ENCODE measurements at places on chromosomes 11 and 22.

DNA sequence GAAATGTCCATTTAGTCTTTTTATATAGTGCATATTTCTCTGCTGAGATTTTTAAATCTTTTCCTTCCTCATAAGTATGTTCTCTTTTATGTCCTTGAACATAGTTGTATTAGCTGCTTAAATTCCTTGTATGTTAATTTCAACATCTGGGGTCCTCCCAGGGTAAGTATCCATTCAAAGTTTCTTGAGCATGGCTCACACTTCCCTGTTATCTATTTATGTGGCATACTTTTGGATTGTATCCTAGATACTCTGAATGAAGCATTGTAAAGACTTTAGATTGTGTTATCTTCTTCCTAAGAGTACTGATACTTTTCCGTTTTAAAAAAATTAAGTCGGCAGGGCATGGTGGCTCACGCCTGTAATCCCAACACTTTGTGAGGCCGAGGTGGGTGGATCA is 28.4 kb upstream of the PITPNB start:
- peak; percentile 57 for DNase-seq

- DNase-seq: no peak
Measured at GRCh38 chr22:49212002-49212401, 615.7 kb downstream of the BRD1 start.

- no peak for DNase-seq
Measured at GRCh38 chr22:37164505-37164887, 14.8 kb upstream of the IL2RB start.

GRCh38 chr11:125110506-125110905 is 920 bp downstream of the TMEM218 start:
- peak; percentile 31 for DNase-seq

DNA sequence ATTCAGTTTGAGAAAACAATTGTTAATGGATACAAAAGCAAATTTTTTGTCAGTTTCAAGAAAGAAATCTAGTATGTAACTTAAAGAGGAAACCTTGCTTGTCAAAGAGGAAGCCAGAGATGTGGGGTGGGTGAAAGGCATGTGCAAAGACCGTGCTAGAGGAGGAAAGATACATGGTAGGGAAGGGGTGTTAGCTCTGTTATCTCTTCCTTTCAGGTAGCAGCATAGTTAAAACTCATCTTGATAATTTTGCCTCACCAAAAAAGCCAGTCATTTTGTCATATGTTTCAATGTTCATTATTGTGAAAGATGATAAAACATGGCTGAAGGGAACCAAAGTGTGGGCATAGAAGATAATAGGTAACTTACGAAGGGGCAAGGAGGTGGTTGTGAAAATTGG is 2.6 kb upstream of the MS4A2 start:
- DNase-seq: no peak

- peak; percentile 96 for DNase-seq
Measured at GRCh38 chr11:47189100-47189834, 3.0 kb upstream of the PACSIN3 start.

DNA sequence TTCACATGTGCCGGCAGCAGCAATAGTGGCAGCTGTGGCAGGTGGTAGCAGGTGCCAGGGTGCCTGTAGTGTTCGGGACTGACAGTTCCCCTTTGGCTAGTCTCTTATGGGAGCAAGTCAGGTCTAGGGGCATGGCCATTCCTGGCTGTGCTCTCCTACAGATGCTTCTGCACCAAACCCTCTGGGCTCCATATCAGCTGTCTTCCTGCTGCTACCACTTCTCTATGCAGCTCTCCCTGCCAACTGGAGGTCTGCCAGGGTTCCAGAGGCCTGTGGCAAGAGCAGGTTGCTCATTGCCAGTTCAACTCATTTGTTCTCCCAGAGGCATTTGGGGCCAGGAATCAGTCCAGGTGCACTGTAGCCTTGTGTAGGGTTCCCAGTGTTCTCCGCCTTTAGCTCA is 473.7 kb downstream of the JRKL start:
- DNase-seq: no peak

- no peak for DNase-seq
Measured at GRCh38 chr11:97685695-97686094, 1295.9 kb downstream of the JRKL start.

DNA sequence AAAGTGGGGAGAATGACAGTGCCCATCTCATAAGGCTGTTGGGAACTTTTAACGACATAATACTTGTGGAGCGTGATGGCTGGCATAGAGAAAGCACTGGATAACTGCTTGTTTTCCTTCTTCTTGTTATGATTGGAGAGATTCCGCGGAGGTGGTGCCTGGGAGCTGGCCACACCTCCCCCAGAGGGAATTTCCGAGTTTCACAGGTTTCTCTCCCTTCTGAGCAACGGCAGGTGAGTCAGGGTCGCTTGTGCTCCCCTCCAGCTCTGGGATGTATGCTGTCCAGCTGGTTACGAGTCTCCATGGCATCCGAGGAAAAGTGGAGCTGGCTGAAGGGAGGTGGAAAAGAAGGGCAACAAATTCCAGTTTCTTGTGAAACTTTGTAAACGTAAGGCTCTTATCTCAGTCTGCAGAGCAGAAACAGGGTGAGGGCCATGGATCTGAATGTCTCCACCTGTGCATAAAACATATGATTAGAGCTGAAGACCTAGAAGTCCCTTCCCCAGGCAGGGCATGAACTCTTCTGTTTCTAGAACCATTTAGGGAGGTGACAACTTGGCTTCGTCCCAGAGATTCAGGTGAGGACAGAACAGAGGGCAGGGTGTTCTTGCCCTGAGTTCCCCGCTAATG is 10.0 kb upstream of the PLET1 start:
- DNase-seq: no peak

DNA sequence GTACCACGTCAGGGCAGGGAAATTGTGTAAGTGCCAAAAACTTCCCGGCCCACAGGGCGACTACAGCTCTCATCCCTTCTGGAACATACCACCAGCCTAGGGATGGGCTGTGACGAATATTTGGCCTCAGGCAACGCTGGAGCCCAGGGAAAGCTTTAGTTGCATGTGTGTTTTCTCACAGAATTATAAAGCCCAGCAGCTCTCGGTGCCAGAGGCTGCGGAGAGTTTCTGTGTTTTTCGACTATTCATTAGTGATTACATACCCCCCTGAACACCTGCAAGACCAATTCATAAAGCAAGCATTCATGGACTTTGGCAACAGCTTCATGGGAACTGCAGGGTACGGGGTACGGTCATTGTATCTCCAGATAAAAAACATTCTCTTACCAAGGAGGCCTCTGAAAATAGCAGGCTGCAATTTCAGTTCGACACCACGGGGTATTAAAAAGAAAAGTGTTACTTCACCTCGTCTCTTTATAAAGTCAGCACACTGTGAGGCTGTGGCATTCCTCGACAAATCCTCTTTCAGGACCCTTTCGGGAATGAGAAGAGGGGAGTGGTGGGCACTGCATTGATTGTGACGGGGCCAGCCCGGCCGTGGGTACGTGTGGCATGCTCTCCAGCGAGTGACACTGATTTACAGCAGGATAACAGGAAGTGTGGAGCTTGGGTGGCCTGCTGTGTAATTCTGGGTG is 243.6 kb upstream of the SORL1-AS1 start:
- DNase-seq: no peak

- DNase-seq: no peak
Measured at GRCh38 chr11:16278979-16279378, 77.4 kb downstream of the SOX6 start.

DNA sequence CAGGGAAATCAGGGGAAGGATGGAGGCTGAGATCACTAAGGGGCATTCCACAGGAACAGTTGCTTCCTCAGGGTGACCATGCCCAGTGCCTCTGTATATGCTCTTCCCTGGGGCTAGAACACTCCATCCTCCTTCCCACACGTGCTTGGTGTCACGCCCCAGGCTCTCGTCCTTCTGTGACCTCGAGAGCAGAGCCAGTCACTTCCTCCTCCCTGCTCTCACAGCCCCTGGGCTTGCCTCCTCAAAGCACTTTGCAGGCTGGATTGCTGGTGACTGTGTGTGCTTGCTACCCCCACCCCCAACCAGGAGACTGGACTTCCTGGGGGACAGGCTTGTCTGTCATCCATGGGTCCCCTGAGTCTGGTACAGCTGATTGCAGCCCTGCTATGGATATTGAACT is 56.5 kb upstream of the AMPD3 start:
- no peak for DNase-seq

DNA sequence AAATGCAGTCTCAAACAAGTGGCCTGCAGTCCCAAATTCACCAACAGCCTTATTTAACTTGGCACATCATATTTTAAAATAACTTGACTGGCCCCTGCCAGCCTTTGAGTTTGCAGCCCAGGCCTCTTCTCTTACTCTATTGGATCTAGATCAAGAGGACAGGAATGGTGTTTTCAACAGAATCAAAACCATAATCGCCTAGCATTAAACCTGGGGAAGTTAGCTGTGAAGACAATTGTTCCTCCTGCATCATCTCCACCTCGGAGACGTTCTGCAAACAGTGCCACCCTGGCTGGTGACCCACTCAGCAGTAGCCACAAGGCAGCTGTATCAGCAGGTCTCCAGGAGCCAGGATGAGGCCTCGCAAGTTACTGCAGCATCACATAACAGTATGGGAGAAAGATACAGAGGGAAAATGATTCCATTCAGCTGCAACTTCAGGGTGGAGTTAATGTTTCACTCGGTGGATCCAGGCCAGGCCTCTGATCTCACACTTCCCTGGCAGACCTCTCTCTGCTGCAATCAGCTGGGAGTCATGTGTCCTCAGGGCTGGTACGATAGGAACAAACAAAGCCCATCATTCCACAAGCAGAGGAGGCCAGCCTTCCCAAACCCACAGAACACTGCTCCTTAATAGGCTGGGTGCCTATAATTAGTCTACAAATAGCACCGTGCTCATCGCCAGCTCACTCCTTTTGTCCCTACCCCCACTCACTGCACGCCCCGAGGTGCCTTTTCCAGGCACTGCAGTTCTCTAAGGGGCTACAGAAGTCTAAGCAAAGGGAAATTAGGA is 18.6 kb upstream of the SCN2B start:
- peak; percentile 59 for DNase-seq

DNA sequence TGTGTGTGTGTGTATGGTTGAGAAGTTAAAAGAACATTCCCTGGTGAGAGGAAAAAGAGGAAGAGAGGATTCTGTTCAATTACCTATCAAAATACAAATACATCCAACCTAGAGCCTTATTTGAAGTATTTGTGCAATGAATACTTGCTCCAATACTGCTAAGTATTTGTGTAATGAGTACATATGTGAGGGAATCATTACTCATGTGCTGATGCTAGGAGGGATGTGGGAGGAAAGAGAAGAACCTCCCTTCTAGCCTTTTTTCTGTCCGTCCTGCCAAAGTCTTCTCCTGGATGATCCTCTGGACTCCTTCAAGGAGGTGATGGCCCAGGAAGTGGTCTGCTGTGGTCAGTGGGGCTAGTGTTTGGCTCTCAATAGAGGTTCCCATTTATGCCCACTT is 36.0 kb upstream of the ACCSL start:
- peak; percentile 64 for DNase-seq

- DNase-seq: peak; percentile 56
Measured at GRCh38 chr11:62574363-62575071, 826 bp upstream of the EEF1G start.

DNA sequence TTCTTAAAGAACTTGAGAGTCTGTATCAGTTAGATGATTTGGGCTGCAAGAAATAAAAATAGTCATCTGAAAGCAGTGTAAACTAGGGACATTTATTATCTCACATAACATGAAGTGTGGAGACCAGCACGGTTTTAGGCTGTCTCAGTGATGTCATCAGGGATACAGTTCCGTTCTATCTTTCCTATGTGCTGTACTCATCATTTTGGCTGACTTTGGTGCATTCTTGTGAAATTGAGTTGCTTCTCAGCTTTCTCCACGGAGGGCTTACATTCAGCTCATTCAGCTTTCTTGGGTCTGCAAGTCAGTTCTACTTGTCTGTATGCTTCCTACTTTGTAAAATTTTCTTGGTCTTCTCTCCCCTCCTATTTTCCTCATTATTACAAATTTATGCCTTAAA is 51.8 kb upstream of the LIN7C start:
- DNase-seq: no peak

GRCh38 chr11:1165256-1166041 is 7.7 kb downstream of the MUC5AC start:
- no peak for DNase-seq

GRCh38 chr11:13339195-13340153 is 61.9 kb downstream of the BMAL1 start:
- DNase-seq: peak; percentile 89

GRCh38 chr22:29604076-29604360 is 585 bp downstream of the NF2 start:
- no peak for DNase-seq

- DNase-seq: peak; percentile 16
Measured at GRCh38 chr11:95788921-95789505, 569 bp downstream of the FAM76B start.

DNA sequence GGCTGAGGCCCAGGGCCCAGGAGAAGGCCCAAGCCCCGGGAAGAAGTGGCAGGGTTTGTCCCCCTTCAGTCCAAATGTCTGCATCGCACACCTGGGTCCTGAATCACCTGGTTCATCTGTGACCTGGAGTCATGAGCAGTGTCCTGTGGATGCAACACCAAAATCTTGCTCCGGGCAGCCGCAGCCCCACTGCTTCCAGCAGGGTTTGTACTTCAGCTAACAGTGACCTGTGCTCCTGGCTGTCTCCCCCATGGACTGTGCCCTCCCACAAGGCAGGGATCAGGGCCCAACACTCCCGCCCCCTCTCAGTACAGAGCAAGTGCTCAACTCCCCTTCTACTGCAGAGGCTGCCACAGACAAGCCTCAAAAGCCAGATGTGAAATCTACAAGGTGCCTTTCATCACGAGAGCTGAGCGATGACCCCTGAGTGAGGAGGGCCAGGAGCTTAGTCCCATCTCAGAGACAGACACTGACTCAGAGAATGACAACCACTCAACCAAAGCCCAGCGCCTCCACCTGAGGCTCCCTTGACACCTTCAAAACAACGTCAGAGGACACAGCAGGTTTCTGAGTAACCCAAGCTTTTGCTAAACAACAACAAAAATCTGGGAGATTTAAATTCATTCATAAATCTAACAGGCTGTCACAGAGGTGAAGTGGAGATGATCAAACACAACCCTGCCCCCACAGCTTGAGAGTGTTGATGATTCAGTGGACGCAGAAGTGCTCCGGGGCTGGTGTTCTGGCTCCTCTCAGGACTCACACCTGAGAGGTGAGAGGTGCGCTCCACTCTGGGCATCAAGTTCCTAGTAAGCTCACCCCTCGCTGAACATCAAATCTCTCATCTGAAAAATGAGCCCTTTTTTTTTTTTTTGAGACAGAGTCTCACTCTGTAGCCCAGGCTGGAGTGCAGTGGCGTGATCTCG is 3.4 kb downstream of the KIAA0930 start:
- DNase-seq: no peak

DNA sequence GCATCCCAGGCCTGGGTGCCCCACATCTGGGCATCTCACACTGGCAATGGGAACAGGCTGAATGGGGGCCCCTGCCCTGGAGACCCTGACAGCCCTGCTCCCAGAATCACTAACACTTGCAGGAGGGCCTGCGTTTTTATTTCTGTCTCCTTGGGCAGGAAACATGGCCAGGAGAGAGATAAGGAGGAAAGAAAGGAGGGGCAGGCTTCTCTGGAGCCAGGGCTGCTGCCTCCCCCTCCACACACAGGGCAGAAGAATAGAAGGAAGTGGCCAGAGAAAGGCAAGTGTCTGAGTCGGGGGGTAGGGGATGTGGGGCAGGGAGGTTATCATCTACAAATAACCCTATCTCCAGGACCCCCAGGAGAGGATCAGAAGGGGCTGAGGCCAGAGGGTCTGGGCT is 25.5 kb upstream of the TSPAN18 start:
- no peak for DNase-seq

GRCh38 chr22:45980268-45980570 is 3.3 kb upstream of the WNT7B start:
- peak; percentile 11 for DNase-seq

GRCh38 chr11:2248762-2249161 is 21.6 kb downstream of the ASCL2 start:
- no peak for DNase-seq

GRCh38 chr11:15468466-15468865 is 353.7 kb downstream of the INSC start:
- peak; percentile 12 for DNase-seq

All from amniotic epithelial cell (primary cell).